NT2/D1 (cell line): ENCODE measurements at places on chromosomes 5 and 9.
A peak's percentile ranks its signal among the peaks of the same experiment; 100 is the strongest.

DNA sequence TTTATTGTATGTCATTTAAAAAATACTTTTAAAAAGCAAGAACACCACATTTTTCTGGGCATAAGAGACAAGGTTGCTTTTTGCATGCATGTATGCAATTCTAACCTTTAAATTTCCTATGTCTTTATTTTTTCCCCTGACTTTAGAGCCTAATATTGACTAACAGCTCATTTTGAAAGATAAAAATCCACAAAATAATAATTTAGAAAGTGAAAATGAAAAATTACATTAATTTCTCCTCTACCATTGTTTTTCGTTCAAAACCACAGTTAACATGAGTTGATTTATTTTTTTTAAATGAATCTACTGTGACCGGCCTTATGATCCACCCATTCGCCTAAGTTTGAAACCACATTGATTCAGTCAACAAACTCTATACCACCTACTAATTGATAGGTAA is 137.5 kb upstream of the CDKN2B start:
- DNase-seq = no peak

- DNase-seq = no peak
Observed at GRCh38 chr5:42301349-42301748, 121.9 kb upstream of the GHR start.

DNA sequence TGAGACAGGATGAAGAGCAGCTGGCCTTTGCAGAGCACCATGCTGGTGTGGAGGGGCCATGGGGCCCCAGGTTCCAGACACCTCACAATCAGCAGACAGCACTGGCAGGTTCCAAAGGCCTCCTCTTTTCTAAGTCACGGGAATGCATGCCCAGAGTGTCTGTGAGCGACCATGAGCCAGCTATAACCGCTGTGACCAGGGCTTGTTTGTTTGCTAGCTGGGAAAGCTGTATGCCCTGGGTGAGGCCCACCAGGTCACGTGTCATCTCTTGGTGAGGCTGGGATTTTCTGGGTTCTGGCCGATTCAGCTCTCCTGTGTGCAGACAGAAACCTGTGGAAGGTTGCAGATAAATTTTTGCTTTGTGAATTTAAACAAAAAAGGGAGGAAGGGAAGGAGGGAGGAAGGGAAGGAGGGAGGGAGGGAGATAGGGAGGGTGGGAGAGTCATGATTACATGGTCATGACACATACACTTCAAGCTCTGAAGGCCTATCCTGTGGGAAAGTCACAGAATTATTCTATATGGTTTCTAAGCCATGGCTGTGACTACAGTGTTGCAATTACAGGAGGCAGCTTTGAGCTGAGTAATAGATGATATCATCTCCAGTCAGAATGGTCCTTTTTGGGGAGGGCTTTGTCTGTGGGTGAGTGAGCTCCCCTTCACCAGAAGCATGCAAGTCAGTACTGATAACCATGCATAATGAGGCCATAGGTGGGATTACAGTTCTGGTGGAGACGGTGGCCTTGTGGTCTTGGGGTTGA is 37.2 kb downstream of the PAPPA start:
- no peak for DNase-seq

- DNase-seq = no peak
Observed at GRCh38 chr5:168356592-168356991, 65.1 kb downstream of the WWC1 start.

DNA sequence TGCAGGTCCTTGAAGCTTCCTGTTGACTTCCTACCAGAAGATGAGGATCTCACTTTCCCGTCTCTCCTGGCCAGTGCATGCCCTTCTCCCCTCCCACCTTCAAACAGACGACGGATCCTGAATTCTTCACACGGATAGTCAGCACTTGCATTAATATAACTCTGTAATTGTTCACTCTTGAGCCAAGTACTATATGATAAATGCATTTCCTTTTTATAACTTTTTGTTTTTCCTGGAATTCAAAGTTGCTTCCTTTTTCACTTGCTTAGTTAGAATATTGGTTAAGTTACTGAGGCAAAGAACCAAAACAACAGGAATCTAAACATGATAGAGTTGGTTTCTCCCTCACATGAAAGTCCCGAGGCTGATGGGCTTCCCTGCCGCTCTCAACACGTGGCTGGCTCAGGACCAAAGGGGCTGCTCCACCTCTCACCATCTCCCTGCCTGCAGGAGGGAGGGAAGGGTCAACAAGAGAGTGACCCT is 20.2 kb upstream of the EGFL7 start:
- DNase-seq = no peak

- DNase-seq = no peak
Observed at GRCh38 chr5:17021602-17021932, 85.5 kb upstream of the MYO10 start.

DNA sequence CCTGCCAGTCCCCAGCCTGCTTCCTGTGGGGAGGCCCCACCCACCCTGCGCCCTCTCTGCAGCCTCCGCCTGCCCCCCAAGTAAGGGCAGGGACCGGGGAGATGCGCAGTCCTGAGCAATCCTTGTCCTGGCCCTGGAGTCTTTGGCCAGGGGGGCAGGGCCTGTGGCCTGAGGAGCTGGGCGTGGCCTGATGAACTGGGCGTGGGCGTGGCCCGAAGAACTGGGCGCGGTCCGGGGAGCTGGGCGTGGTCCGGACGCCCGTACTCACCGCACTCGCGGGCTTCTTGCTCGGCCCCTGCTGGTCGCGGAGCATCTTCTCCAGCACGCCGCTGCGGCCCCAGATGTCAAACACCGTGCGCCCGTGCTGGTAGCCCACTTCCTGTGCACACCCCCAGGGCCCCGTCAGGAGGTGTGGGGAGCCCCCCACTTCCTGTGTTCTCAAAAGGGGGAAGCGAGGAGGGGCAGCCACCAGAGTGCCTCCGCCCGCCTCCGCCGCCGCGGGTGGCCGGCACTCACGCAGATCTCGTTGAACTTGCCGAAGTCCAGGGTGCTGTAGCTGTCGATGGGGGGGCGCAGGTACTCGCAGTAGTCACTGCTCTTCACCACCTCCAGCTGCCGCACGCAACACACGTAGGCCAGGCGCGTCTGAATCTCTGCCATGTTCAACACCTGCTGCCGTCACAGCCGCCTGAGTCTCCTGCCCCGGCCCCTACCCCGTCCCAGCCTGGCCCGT is 2.7 kb upstream of the NSMF start:
- DNase-seq = peak; percentile 62

- no peak for DNase-seq
Observed at GRCh38 chr5:2776337-2777302, 25.1 kb upstream of the IRX2 start.

DNA sequence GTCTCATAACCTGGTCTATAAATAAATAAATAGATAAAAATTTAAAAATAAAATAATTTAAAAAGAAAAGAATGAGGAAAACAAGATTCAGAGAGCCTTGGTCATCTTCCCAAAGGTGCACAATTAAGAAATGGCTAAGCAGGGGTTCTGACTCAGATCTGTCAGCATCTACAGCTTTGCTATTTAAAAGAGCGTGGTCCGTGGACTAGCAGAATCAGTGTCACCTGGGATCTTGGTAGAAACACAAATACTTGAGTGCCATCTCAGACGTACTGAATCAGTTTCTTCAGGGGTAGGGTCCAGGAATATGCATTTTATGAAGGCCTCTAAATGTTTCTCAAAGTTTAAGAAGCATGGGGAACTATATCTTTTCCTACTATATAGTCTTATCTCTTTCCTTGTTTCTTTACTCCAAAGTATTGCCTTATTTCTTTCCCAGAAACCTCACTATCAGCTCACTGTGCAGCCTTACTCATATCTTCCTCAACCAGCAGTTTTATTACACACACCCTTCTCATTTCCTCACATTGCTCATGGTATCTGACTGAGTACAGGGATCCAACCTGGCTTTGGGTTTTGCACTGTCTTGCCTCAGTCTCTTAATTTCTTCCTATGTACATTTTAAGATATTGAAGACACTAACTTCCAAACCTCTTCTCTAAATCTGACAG is 58.6 kb downstream of the TMC1 start:
- no peak for DNase-seq

- no peak for DNase-seq
Observed at GRCh38 chr5:122673343-122673742, 101.5 kb upstream of the SNX2 start.

GRCh38 chr9:127187231-127187956 is 65.0 kb upstream of the ANGPTL2 start:
- no peak for DNase-seq

- no peak for DNase-seq
Observed at GRCh38 chr5:624118-624950, 12.2 kb downstream of the CEP72 start.

DNA sequence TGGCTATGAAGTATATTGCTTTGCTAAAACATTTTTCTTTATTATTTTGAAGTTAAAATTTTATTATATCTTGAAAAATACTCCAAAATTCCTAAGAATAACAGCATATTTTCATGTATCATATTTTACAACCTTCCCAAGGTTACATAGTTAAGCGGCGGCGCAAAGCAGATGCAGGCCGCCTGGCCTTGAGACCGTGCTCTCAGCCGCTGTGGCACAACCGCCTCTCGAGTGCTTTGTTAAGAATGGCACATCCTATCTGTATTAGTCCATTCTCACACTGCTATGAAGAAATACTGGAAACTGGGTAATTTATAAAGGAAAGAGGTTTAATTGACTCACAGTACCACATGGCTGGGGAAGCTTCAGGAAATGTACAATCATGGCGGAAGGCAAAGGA is 228.8 kb downstream of the ARRDC3 start:
- DNase-seq = no peak

GRCh38 chr9:28234894-28235277 is 661.6 kb upstream of the C9orf72 start:
- DNase-seq = peak; percentile 11

DNA sequence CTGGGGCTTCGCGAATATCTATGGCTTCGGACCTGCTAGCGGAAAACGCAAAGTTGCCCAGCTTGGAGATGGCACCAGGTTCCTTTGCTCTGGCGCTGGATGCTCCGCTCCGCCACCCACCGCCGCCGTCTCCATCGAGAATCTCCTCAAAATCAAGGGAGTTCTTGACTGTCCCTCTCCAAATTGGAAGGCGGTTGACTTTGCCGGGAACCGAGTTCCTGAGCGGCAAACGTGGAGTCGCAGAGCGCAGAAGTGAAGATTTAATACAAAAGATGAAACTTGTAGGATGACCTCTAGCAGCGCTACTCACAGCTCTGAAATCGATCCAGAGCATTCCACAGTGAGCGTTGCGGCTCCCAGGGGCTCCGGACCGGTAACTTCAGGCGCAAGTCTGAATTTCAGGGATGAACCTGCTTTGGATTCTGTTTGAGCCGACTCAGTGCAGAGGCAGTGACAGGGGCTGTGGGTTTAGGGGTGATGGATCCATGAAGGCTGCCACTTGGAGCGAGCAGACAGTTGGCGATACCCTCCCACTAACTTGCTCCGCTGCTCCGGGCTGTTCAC is 1641.5 kb upstream of the C9orf72 start:
- peak; percentile 13 for DNase-seq

DNA sequence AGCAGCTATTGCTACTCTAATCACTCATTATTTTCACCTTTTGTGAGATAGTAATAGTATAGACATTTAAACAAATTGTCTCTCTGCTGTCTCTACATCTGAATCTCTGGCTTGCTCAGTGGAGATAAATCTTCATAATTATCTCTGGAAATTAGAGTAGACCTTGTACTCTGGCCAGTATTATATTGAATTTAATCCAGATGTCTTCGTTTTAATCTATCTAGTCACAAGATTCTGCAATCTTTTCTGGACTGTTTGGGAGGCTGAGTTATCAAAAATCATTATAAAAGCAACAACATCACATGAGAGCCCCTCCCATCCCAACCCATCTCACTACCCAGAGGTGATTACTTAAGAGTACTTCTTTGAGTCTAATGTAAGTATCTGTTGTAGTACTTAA is 19.0 kb downstream of the ARHGAP26 start:
- DNase-seq = no peak

- peak; percentile 32 for DNase-seq
Observed at GRCh38 chr5:178826216-178826615, 33.5 kb upstream of the ZNF354B start.
